ENCODE measurements at places on chromosomes 12 and 14.
A peak's percentile ranks its signal among the peaks of the same experiment; 100 is the strongest.

DNA sequence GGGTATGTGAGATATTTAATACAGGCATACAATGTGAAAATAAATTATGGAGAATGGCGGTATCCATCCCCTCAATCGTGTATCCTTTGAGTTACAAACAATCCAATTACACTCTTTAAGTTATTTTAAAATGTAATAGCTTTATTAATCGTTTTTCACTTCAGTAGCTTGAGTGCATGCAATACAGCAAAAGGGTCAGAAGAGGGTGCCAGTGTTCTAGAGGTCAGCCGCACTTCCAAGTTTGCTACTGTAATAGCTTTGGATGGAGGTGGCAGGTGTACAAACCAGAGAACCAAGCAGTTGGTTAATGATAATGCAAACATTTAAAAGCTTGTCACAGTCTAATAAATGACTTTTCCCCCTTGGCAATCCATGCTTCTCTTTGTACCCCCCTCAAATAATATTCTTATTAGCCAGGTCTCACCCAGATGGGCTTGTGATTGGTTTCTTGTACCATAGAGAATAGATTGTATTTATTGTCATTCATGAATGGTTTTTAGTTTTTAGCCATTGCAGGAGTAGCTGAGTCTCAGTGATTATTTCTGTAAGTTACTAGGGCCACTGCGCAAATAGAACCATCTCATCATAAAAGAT, 127.0 kb downstream of the ERC1 start:
- peaks cover 12% of the 10 kb centered on the region for H3K4me1 ChIP-seq
- H3K36me3 ChIP-seq, result no peaks in the 10 kb centered on the region
- H3K27me3 ChIP-seq, result no peaks in the 10 kb centered on the region
- DNase-seq, result peak; percentile 23

- peaks cover 7% of the 10 kb centered on the region for H3K27me3 ChIP-seq
- no peaks in the 10 kb centered on the region for H3K4me1 ChIP-seq
- H3K4me3 ChIP-seq, result no peak overlapping the region
- no peak for DNase-seq
Observed at GRCh38 chr14:99145307-99145706, 126.7 kb downstream of the BCL11B start.

DNA sequence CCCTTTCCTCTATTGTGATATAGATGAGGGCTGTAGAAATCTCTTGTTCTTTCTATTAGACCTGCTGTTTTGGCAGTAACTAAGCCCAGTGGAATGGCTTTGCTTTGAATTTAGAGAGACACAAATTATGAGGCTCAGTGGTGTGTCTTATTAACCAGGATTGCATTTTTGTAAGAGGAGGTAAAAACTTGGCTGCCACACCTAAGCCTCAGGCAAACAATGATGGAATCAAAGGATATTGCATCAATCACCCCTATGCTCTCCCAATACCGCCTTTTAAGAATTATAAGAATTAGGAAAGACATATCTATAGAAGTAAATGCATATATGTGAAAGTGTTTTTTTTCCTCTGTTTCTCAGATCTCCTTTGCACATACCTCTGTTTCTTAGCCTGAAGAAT, 63.3 kb downstream of the ACSS3 start:
- H3K27ac ChIP-seq, result no peak overlapping the region
- no peaks in the 10 kb centered on the region for H3K27me3 ChIP-seq
- no peaks in the 10 kb centered on the region for H3K36me3 ChIP-seq
- H3K4me1 ChIP-seq, result no peaks in the 10 kb centered on the region
- no peak for DNase-seq

- no peaks in the 10 kb centered on the region for H3K27me3 ChIP-seq
- H3K4me1 ChIP-seq, result no peaks in the 10 kb centered on the region
- H3K36me3 ChIP-seq, result no peaks in the 10 kb centered on the region
- no peak for DNase-seq
- H3K4me3 ChIP-seq, result no peak overlapping the region
Observed at GRCh38 chr12:38653650-38654049, 251.7 kb downstream of the CPNE8 start.

DNA sequence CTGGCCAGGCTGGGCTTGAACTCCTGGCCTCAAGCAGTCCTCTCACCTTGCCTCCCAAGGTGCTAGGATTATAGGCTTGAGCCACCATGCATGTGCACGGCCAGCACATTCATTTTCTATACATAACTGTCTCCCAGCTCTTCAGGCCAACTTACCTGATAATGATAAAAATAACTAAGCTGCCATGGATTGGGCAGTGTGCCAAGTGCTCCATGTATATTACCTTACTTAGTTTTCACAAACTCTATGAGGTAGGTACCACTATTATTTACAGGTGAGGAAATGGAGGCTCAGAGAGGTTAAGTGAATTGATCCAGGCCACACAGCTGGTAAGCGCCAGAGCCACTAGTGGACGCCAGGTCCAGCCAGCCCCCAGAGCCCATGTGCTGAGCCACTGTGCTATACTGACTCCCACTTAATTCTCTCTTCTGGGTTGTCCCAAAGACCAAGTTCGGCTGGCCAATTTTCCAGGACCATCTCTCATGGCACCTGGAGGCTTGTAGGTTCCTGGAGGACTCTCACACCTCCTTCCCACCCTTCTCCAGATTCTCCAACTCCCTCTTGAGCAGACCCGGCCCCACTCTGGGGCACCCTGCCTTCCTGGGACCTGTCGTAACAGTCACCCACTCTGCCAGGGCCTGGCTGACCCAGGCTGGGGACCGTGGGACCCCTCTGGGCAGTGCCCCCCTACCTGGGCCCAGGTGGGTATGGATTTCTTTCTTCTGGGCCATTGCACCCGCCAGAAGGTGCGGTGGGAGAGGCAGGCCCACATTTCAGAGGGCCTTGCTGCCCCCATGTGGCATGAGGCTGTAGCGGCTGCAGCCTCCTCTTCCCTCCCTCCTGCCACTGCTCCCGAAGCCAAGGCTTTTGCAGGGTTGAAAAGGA, 30.2 kb upstream of the CIPC start:
- no peak overlapping the region for H3K27ac ChIP-seq
- DNase-seq, result peak; percentile 22
- no peak overlapping the region for H3K4me3 ChIP-seq
- no peaks in the 10 kb centered on the region for H3K4me1 ChIP-seq
- no peaks in the 10 kb centered on the region for H3K27me3 ChIP-seq

DNA sequence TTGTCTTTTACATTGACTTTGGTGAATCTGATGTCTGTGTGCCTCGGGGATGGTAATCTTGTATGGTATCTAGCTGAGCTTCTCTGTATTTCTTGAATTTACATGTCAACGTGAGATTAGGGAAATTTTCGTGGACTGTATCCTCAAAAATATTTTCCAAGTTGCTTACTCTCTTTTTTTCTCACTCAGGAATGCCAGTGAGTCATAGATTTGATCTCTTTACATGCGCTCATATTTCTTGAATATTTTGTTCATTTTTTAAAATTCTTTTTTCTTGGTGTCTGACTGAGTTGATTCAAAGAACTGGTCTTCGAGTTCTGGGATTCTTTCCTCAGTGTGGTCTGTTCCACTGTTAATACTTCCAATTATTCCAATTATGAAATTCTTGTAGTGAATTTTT, 207.7 kb downstream of the RAD51B start:
- DNase-seq, result peak; percentile 48
- no peaks in the 10 kb centered on the region for H3K27me3 ChIP-seq
- no peak overlapping the region for H3K4me3 ChIP-seq
- no peak overlapping the region for H3K27ac ChIP-seq

DNA sequence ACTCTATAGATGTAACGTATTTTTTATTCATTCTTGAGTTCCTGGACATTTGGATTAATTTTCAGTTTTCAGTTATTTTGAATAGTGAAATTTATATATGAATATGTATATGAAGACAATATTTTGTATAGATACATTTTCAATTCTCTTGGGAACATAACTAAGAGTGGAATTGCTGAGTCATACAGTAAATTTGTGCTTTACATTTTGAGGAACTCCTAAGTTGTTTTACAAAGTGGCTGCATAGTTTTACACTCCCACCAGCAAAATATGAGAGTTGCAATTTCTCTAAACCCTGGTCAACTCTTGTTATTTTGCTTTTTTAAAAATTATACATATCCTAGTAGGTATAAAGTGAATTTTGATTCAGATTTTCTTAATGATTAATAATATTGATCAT, 1838.6 kb upstream of the SEL1L start:
- H3K27me3 ChIP-seq, result no peaks in the 10 kb centered on the region
- H3K36me3 ChIP-seq, result no peaks in the 10 kb centered on the region
- H3K27ac ChIP-seq, result no peak overlapping the region
- DNase-seq, result no peak
- no peaks in the 10 kb centered on the region for H3K4me1 ChIP-seq
- H3K4me3 ChIP-seq, result no peak overlapping the region

DNA sequence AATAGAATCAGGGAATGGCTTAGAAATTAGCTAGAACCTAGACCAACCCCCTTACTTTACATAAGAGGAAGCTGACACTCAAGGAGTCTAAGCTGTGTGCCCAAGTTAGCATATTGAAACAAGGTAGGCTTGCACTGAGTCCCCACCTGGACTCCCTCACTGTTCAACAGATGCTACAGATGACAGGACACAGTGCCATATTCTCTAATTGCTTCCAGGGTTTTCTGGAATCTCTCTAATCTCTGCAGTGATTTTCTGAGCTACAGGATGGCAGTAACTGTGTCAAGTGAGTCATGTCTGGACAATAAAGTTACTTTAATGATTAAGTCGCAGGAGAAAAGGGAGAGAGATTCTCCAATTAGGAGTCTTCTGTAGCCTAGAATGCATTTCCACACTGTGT, 35.8 kb downstream of the AKAP6 start:
- no peak for DNase-seq
- no peaks in the 10 kb centered on the region for H3K27me3 ChIP-seq
- peaks cover 17% of the 10 kb centered on the region for H3K4me1 ChIP-seq
- no peaks in the 10 kb centered on the region for H3K36me3 ChIP-seq
- no peak overlapping the region for H3K4me3 ChIP-seq

GRCh38 chr12:6372403-6373003, 2.9 kb downstream of the SCNN1A start:
- peaks cover 47% of the 10 kb centered on the region for H3K4me1 ChIP-seq
- H3K27me3 ChIP-seq, result no peaks in the 10 kb centered on the region
- peak overlapping the region; percentile 12 for H3K4me3 ChIP-seq
- peak; percentile 80 for DNase-seq
- peak overlapping the region; percentile 65 for H3K27ac ChIP-seq

- H3K4me3 ChIP-seq, result no peak overlapping the region
- H3K36me3 ChIP-seq, result no peaks in the 10 kb centered on the region
- DNase-seq, result no peak
- no peaks in the 10 kb centered on the region for H3K4me1 ChIP-seq
- no peaks in the 10 kb centered on the region for H3K27me3 ChIP-seq
- no peak overlapping the region for H3K27ac ChIP-seq
Observed at GRCh38 chr12:82329508-82329907, 28.7 kb downstream of the CCDC59 start.

- peak; percentile 61 for DNase-seq
- peaks cover 14% of the 10 kb centered on the region for H3K4me1 ChIP-seq
- no peaks in the 10 kb centered on the region for H3K36me3 ChIP-seq
- H3K27ac ChIP-seq, result peak overlapping the region; percentile 60
- no peak overlapping the region for H3K4me3 ChIP-seq
Observed at GRCh38 chr12:29286081-29286790, 94.7 kb downstream of the ERGIC2 start.

GRCh38 chr12:65817866-65818265, 6.4 kb upstream of the HMGA2 start:
- no peak overlapping the region for H3K27ac ChIP-seq
- H3K4me1 ChIP-seq, result peaks cover 10% of the 10 kb centered on the region
- H3K27me3 ChIP-seq, result no peaks in the 10 kb centered on the region
- H3K36me3 ChIP-seq, result no peaks in the 10 kb centered on the region
- no peak for DNase-seq

DNA sequence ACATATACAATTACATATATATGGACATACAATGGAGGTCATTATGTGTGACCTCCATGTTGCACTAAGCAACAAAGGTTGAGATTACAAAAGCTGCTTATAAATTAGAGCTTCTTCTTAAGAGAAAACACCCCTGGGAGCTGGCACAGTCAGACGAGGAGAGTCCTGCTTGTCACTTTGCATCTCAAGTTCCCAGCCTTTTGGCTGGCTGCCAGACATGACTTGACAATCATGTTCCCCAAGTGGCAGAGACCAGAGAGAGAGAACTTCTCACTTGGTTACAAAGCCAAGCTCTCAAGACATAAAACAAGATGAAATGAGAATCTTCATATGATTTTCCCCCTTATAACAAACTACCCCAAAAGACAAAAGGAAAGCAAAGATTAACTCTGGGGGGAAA, 8.5 kb upstream of the SYNJ2BP start:
- no peak overlapping the region for H3K4me3 ChIP-seq
- H3K27me3 ChIP-seq, result no peaks in the 10 kb centered on the region
- DNase-seq, result no peak
- H3K4me1 ChIP-seq, result no peaks in the 10 kb centered on the region

DNA sequence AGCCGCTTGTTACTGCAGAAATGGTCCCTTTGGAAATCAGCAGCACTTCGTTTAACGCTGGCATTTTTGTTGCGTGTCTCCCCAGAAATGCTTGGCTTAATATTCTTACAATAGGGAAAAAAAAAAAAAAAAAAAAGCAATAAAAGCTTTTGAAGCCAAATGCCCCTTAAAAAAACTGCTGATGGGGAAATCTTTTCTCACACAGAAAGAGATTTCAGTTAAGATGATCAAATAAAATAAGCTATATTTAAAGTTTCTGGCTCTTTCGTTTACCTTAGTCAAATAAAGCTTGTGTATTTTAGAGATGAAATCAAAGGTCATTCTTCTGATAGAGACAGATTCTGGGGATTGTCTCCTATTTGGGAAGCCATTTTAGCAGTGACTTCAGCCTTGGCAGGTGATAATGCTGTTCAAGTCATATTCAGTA, 52.4 kb upstream of the FRS2 start:
- no peak overlapping the region for H3K4me3 ChIP-seq
- no peak for DNase-seq
- no peaks in the 10 kb centered on the region for H3K27me3 ChIP-seq
- no peaks in the 10 kb centered on the region for H3K36me3 ChIP-seq

DNA sequence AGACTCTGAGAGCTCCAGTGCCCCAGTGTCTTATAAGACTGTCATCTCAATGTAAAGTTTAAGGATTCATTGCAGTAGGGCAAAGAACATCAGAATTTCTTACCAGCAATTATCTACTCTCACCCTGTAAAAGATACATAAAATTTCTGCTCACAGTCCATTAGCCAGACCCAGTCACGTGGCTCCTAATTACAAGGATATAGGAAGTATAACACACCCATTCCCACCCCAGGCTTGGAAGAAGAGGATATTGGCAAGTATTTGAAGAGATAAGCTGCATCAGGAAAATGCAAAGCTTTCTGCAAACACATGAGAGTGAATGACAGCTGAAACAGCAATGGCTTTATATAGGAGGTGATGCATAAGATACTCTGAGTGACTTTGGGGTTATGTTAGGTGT, 14.3 kb downstream of the SYT1 start:
- no peak overlapping the region for H3K4me3 ChIP-seq
- DNase-seq, result no peak
- peaks cover 10% of the 10 kb centered on the region for H3K4me1 ChIP-seq

DNA sequence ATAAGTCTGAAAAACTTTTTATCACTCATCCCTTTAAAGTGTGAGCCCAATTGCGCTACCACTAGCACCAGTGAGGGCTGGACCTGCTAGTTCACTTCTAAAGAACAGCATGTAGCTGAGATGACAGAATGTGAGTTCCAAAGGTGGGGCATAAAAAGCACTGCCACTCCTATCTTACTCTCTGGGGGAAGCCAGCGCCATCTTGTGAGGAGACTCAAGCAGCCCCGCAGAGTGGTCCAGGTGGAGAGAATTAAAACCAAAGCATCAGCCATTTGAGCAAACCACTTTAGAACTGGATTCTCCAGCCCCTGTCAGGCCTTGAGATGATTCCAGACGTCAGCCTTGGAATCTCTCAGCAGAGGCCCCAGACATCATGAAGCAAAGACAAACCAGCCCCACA, 39.9 kb downstream of the TMEM132D start:
- no peaks in the 10 kb centered on the region for H3K27me3 ChIP-seq
- no peak for DNase-seq
- no peaks in the 10 kb centered on the region for H3K36me3 ChIP-seq
- no peak overlapping the region for H3K4me3 ChIP-seq
- no peaks in the 10 kb centered on the region for H3K4me1 ChIP-seq

Measured in astrocyte (in vitro differentiated cells and primary cell).